ENCODE measurements at places on chromosomes 3 and 15.

DNA sequence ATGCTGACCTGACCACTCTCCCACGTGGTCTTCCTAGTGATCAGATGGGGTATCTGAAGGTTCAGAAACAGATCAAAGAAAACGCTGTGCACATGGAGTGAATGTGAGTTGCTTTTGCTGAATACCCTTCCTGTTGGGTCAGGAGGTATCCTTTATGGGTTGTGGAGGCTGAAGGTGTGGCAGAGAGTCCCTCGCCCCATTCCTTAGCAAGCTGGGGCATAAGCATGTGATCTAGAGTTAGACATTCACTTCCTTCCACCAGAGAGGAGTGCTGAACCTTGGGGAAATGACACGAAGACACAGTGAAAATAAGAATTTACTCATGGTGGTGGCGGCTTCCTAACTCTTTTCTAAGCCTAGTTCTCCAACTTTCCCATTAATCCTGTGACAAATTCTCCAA, 27.8 kb upstream of the SPTBN5 start:
- no peak for DNase-seq

DNA sequence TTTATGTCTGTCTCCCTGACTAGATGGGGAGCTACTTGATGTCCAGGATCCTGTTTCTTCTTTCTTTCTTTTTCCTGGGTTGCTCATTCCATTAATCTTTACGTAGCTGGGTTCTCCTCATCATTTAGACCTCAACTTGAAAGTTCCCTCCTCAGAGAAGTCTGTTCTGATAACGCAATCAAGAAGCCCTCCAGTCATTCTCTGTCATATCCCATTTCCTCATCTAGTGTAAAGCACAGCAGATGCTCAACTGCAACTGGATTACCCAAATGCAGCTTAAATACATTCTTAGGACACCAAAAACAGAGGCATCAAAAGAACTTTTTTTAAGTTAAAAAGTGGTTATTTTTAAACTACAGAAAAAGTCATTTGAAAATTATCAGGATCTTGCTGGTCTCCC, 51.7 kb upstream of the ST3GAL6 start:
- no peak for DNase-seq

- no peak for DNase-seq
Observed at GRCh38 chr3:100609963-100610362, 562 bp downstream of the ADGRG7 start.

DNA sequence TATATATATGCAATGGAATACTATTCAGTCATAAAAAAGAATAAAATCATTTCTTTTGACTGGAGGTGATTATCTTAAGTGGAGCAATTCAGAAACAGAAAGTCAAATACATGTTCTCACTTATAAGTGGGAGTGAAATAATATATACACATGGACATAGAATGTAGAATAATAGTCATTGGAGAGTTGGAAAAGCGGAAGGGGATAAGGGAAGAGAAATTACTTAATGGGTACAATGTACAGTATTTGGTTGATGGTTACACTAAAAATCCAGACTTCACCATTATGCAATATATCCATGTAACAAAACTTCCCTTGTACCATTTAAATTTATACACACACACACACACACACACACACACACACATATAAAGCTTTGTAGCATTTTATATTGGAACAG, 84.3 kb downstream of the RAP2B start:
- no peak for DNase-seq

GRCh38 chr3:33664195-33664594, 53.9 kb downstream of the CLASP2 start:
- DNase-seq = no peak

DNA sequence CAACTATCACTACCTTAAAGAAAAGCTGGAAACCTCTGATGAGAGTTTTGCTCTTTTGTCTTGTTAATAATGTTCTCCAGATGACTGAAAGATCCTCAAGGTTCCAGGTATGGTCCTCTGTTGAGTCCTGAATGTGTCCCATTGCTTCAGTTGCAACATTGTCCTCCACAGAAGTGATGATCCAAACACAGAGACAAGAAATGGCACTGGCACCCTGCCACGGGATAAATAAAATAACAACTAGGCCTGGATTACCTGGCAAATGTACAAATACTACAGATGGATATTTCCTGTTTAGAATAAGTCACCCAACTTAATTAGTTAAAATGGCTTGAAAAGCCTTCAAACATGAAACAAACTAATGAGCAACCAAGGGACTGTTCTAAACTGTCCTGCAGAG, 58.3 kb downstream of the EIF3J start:
- DNase-seq = no peak

GRCh38 chr15:33837294-33837693, 131.0 kb upstream of the CHRM5 start:
- no peak for DNase-seq

DNA sequence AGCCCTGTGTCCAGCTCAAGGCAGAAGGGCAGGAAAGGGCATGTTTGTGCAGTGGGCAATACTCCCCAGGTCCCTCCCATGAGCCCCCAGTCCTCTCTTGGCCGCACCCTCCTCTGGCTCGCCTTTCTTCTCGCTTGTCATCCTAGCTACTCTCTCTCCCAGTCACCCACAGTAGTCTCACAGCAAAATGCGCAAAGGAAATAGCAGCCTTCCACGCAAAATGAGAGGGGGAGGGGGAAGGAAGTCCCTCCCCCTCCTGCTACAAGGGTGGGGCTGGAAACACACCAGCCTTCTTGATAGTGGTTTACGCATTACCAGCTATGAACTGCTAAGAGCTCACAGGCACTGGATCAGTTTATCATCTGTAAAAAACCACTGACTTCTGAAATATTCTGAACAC, 83.8 kb downstream of the GADL1 start:
- no peak for DNase-seq

GRCh38 chr3:184582646-184583577, 21.3 kb downstream of the EPHB3 start:
- DNase-seq = no peak

DNA sequence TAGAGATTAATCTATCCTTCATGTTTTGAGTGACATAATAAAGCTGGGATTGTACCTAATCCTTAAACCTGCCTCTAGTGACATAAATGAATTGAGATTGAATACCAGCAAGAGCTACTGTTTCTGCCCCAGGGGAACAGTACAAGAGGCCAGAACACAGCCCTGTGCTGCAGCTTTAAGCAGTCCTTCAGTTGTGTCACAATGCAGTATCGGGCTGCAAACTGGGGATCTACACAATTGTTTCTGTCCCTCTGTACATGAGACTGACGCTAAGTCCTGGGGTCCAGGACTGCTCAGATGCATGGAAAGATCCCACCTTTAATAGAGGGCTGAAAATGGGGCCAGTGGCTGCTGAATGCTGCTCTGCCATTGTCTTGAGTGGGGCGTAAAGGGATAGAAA, 87.5 kb downstream of the MINAR1 start:
- DNase-seq = no peak

- DNase-seq = no peak
Observed at GRCh38 chr15:75064846-75065245, 41.5 kb downstream of the PPCDC start.

GRCh38 chr15:80415358-80415670, 11.1 kb downstream of the ARNT2 start:
- DNase-seq = no peak

- DNase-seq = no peak
Observed at GRCh38 chr15:81323559-81323943, 390 bp downstream of the STARD5 start.

DNA sequence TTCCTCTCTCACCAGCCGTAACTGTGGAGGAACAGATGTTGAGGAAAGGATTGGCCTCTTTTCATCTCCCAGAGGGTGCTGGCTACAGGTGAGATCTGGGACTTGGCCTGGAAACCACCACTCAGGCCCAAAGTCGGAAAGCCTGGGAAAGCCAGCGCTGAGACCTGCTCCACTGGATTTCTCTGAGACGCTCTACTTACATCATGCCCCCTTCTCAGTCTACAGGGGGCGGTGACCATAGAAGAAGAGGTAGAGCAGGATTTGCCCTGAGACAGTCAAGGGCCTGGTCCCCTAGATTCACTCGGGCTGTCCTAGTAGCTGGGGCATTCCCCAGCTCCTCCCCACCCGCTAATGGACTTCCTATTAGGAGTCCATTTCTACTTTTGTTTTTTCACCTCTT, 80.9 kb downstream of the C3orf38 start:
- no peak for DNase-seq

DNA sequence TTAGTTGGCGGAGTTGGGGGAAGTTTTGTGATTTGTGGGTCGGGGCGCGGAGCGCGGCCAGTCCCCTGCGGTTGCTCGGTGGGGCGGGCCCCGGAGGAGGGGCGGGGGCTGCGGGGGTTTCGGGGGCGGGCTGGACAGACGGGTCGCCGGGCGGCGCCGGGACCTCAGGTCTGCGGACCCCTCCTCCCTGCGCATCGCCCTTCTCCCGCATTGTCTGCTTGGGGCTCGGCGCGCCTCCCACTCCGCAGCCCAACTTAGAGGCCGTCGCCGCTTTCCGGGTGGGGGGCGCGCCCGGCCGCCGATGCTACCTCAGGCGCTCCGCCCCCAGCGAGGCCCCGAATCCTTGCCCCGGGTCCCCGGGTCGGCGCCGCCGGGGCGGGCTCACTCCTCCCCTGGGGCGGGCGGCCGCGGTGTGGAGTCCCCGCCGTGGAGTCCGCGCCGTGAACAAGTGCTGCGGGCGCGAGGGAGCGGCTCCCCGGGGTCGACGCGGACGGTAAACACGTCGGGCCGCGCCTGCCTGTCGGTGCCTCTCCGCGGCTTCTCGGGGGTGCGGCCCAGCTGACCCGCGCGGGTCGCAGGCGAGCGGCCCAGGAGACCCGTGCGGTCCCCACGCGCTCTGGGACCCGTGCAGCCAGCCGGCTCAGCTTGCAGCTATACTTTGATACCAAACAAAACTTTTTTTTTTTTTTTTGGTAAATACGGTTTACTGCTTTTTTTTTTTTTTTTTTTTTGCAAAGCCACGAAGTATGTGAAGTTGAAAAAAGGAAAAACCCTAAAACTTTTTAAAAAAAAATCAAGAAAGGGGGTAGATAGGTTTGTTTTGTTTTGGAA, 624 bp downstream of the AKAP13 start:
- peak; percentile 11 for DNase-seq

GRCh38 chr3:153744889-153745288, 376.3 kb upstream of the ARHGEF26 start:
- no peak for DNase-seq

- no peak for DNase-seq
Observed at GRCh38 chr15:51195459-51195858, 100.8 kb upstream of the TNFAIP8L3 start.

DNA sequence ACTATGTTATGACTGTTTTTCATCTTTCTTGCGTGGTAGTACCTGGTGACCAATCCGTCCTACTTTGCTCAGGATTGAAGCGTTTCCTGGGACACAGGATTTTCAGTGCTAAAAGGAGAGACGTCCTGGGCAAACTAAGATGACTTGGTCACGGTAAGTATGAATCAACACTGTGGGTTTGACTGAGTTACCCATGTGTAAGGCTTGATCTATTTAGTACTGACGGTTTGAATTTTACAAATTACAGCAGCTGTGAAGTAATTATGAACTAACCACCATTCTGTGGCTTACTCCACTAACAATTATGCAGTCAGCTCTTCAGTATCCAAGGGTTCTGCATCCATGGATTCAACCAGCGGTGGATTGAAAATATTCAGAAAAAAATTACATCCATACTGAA, 172.9 kb upstream of the FEZF2 start:
- DNase-seq = no peak

- no peak for DNase-seq
Observed at GRCh38 chr15:85913461-85913860, 118.7 kb upstream of the KLHL25 start.

GRCh38 chr15:74168711-74169126, 4.8 kb upstream of the ISLR start:
- no peak for DNase-seq

DNA sequence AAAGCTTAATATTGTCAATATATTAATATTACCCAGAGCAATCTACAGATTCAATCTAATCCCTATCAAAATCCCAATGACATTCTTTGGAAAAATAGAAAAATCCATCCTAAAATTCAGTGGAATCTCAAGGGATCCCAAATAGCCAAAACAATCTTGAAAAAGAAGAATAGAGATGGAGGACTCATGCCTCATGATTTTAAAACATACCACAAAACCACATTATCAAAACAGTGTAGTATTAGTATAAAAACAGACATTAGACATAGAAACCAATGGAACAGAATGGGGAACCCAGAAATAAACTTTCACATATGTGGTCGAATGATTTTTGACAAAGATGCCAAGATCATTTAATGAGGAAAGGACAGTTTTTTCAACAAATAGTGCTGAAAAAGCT, 14.6 kb downstream of the NEK4 start:
- no peak for DNase-seq

- no peak for DNase-seq
Observed at GRCh38 chr15:80953953-80954778, 35.5 kb downstream of the MESD start.

DNA sequence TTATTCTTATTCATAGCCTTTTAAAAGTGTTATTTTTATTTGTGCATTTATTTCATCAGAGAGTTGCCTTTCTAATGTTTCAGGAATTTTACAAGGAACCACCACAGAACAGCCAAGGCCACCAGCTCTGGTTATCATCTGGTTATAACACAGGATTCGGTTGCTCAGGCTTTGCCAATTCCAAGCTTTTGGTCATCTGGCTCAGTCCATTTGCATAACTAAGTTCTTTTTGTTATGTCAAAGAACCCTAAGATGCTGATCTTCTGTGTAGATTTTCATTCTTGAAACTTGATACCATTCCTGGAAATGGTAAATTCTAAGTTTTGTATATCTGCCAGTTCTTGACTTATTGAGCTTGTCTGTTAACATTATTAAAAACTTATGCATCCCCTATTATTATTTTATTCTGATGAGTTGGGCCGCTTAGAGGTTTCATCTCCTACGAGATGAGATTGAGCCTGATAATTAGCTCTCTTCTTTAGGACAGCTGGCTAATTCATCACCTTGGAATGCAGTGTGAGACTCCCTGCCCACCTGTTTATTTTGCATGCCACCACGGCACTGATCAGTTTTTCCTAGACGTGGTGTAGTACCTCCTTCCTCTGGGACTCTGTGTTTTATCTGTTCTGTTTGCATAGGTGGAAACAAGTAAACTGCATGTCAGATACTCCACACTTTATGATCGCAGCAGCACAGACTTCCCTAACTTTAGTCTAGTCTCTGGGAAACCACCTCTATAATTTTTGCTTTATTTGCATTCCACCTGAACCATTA, 264.8 kb downstream of the SLCO3A1 start:
- DNase-seq = no peak

DNA sequence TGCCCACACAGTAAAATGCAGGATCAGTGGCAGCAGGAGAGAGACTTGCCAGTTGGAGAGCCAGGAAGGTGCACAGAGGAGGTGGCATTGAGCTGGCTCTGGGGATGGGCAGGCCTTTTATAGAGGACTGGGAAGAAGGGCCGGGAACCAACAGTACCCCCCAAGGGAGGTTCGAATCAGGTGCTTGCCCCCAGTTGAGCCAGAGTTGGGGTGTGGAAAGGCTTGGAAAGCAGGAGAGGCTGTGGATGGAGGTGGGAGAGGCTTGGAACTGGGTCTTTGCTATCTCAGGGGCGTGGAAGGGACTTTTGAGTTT, 107.6 kb downstream of the KLF13 start:
- DNase-seq = no peak

- no peak for DNase-seq
Observed at GRCh38 chr15:75677465-75678323, 30.0 kb downstream of the SNX33 start.

Measured in GOT3 (cell line).